ENCODE measurements at places on chromosomes 4 and X.

DNA sequence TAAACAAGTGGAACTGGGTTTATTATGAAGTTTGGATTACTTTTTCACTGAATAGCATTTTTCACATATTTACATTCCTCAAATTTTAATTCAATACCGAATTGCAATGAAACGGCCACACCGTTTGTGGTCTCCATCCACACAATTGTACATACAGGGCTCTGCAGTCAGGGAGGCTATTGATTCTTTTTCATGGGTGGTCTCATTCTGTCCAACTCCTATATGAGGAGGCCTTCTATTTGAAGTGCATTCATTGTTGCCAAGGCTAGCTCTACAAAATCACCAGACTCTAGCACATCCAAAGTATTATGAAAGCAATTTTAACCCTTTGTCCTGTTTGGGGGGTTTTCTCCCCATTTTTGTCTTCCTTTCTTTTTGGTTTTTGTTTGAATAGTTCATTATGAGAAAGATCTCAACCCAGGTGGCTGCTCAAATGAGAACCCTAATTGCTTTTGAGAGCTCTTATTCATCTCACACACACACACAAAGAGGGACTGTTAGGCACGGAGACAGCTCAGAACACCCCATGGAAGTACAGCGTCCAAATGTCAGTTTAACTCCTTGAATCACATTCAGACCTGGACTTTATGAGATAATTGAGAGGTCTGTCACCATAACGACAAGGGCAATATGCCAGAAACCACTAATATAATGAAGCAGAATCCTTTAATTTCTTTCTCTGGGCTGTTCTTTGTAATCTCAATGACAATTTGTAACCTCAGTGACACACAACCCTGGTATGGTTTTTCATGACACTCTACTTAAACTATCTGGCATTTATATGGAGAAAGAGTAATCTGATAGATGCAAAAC, 79.4 kb downstream of the NLGN4X start:
- no peak for DNase-seq

DNA sequence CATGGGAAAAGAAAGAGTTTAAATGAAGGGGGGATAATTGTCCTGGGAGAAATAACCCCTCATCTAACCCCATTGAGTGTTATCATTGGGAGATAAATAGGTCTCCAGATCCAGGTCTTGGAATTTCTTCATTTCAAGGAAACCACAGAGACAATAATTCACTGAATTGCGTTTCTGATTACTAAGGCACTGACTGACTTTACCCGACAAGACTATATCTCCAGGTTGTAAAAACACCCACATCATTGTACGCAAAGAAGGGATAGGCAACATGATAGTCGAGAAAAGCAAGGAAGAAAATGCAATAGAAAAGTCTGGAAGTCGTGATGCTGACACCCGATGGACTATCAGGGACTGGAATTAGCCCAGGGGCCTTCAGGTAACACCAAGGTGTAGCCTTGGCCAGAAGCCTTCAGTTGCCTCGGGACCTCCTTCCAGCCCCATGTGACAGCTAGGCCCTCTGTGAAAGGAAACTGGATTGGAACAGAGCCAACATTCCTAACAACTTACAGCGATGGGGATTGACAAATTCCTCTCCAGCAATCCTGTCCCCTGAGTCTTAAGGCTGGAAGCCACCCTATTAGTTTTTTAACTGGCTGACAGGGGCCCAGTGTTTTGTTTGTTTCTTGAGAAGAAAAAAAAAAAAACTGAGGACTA, 46.5 kb upstream of the RAB9B start:
- DNase-seq, result no peak

- DNase-seq, result no peak
Measured at GRCh38 chr4:33924239-33924638, 2320.1 kb downstream of the ARAP2 start.

DNA sequence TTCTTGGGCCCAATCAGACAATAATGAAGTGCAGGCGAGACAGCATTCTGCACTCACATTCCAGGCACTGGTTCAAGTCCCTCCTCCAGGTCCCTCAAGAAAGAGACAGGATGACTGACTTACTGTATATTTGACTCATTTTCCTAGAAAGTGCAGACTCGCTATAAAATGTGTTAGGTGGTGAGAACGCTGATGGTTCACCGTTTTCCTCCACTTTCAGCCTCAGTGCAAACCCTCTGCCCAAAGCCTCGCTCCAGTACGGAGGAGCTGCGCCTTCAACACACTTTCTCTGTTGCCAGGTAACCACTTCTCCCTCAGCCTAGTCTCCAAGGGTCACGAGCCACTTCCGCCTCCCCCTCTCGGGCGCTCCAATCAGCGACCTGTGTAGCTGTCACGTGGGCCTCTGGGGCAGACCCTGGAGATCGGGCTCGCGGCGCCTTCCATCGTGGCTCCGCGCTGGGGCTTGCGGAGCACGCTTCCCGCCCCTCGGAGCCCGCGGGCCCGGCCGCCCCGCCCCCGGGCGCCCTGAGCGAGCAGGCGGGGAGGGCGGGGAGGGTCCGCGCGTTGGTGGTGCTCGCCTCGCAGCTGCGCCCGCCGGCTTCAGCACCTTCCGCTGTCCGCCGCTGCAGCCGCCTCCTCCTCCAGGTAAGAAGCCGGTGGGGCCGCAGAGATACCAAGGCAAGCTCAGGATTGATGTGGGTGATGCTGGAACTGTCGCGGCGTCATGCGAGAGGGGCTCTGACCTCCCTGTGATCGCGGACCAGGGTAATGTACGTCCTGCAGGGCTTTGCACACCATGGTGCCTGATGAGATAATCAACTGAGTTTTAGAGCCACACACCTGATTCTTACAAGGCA, at the start of gene WDR17:
WDR17 (plus strand) TSS at position 407 of the 857 bp plus-strand sequence. CDS start 45,740 bp downstream, outside the sequence.
- peak; percentile 95 for DNase-seq
